Activated T-helper 1 cell treated with anti-CD3 and anti-CD28 coated beads, Interleukin-12 subunit alpha, Interleukin-12 subunit beta, Interleukin-2, Interleukin-4 antibody, amounts not matched to agents 30 ng/mL and 10 ng/mL and 1 ng/mL, durations not matched to agents 14 hours and 24 hours and 36 hours (primary cell): ENCODE measurements at places on chromosomes 7 and 10. TPM values are rescaled to one million over a fixed set of nuclear protein-coding genes. Genes with fewer than 3 reads are reported as not detected.

- no peak for DNase-seq
These were observed 11.9 kb downstream of the HECW1 start for GRCh38 chr7:43124388-43124787.

FGFBP3 gene
- total RNA-seq: 2.5 TPM in 2 replicates

SGCE gene
- total RNA-seq: 0.42 TPM in 1 of 2 replicates, not detected in the other

LIPF gene
- not detected in 2 replicates for total RNA-seq

C7orf33 gene
- total RNA-seq: not detected in 2 replicates
